Stimulated activated CD4-positive, alpha-beta T cell treated with anti-CD3 and anti-CD28 coated beads, Interleukin-1b, Interleukin-23, amount 100 ng/mL, for 4 hours (primary cell): ENCODE measurements at places on chromosomes 12 and 14.

DNA sequence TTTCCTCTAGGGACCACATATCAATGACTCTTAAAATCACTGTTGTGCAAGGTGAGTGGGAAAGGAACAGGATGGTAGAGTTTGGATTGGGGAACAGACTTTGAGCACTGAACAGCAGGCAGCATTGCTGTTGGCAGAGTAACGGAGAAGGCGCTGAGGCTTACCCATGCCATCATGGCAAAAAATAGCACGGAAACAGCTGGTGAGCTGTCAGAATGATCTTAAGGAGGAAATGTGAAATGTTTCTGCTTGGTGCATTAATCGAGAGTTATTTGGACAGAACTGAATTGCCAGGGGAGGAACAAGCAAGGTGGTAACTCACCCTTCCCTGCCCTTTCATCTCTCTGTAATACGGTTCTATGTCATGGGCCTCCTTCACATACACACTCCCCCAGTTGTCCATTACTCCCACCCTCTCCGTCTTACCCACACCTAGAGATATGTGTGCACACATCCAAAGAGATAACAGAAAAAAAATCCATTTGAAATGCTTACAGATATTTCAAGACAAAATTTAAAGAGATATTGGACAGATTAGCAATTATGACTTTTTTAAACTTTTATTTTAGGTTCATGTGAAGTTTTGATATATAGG is 572.5 kb downstream of the DIO2 start:
- DNase-seq, result no peak

- DNase-seq, result no peak
Measured at GRCh38 chr14:30796707-30797106, 77.7 kb upstream of the COCH start.

DNA sequence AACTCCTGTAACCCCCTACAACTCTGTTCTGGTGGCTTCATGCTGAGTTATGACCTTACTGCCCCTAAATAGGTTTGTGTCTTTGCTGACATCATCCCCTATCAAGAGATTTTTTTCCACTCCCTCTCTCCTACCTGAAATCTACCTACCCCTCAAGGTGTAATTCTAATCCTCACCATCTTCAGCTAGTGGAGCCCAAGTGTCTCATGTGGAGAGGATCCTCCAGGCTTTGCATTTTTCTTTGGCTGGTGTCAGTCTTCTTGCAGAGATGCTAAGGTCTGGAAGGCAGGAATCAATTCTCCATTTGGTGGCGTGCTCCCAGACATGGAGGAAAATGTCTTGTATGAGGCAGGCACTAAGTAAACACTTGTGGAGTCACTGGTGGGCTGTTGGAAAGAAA is 74.8 kb upstream of the PRMT8 start:
- DNase-seq, result no peak

GRCh38 chr14:31268216-31268615 is 60.6 kb upstream of the HECTD1 start:
- DNase-seq, result no peak

GRCh38 chr14:100488057-100488456 is 99.2 kb downstream of the BEGAIN start:
- no peak for DNase-seq

DNA sequence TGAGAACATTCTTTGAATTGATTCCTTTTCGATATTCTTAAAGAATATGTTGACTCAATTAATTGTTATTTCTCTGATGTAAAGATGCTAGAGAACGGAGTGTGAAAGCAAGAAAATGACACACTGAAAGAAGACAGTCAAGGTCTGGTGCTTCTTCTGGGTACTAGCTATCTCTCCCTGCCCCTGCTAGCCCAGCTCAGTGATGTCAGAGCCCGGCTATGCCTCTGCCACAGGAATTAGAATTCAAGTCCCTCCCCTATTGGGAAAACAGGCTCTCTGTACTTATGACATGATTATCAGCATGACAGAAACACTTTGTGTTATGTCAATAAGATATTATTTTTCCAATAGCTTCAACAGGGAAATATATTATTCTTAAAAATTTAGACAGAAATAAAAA is 252.4 kb downstream of the KCNC2 start:
- DNase-seq, result no peak

DNA sequence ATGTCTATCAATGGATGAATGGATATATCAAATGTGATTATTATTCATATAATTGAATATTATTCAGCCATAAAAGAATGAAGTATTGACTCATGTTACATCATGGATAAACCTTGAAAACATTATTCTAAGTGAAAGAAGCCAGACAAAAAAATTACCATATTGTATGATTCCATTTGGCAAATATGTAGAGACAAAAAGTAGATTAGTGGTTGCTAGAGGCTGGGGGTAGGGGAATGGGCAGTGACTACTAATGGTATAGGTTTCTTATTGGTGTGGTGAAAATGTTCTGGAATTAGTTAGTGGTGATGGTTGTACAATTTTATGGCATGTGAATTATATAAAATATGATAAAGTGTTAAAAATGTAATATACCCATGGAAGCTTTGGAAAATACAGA is 31.8 kb upstream of the GNS start:
- DNase-seq, result no peak

GRCh38 chr14:104582662-104583061 is 3.1 kb downstream of the C14orf180 start:
- DNase-seq, result no peak

GRCh38 chr12:53051058-53051880 is 1.4 kb downstream of the TNS2 start:
- DNase-seq, result no peak

DNA sequence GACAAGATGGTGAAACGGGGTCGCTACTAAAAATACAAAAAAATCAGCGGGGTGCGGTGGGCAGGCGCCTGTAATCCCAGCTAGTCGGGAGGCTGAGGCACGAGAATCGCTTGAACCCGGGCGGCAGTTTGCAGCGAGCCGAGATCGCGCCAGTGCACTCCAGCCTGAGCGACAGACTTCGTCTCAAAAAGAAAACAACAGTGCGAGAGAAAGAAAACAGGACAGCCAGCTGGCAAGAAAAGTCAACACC is 633 bp upstream of the RNU4-2 start:
- DNase-seq, result no peak

- no peak for DNase-seq
Measured at GRCh38 chr12:93892423-93893268, 215.5 kb downstream of the CRADD start.

DNA sequence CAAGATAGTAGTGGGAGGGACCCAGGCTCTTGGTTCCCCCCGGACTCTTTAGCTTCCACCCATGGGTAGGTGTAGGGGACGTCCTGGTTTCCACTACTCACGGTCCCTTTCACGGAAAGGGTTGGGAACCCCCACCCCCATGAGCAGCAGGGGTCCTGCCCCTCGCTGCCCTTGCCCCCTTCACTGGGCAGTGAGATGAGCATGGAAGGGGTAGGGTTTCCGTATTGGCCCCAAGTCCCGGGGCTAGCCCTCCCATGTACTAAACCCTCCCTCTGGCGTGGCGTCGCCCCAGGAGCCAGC is 12.7 kb downstream of the AGAP2 start:
- DNase-seq, result no peak

- no peak for DNase-seq
Measured at GRCh38 chr12:67327466-67327865, 58.3 kb downstream of the CAND1 start.

DNA sequence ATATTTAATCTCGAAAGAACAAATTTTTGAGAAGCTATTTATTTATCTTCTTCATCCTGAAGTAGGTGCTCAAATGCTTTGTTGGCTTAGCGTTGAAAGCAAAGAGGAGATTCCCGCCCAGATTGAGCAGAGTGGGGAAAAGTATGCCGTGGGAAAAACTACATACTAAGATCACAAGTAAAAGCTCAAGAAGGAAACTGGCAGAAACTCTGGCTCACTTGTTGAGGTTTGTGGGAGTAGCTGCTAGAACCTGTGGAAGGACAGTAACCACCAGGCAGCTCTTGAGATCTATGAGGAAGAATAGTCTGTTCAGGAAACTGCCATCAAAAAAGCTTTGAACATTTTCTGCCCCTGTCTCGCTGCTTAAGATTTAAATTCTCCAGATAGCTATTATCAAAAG is 3.9 kb downstream of the MYRFL start:
- no peak for DNase-seq

DNA sequence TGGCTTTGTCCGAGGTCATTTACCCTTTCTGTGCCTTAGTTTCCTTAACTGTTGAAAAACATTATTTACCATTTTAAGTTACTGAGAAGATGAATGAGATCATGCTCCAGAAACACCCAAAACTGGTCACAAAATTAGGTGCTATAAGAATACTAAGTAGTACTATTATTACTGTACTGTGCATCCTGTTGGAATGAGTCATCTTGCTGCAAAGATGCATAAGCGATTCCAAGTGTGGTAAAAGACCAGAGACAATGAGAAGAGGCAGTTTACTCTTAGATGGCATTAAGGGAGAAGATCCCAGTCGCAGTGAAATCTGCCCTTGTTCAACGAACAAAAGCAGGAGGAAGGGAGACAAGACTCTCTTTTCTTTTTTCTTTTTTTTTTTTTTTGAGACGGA is 4.2 kb upstream of the PLEKHA5 start:
- DNase-seq, result no peak

DNA sequence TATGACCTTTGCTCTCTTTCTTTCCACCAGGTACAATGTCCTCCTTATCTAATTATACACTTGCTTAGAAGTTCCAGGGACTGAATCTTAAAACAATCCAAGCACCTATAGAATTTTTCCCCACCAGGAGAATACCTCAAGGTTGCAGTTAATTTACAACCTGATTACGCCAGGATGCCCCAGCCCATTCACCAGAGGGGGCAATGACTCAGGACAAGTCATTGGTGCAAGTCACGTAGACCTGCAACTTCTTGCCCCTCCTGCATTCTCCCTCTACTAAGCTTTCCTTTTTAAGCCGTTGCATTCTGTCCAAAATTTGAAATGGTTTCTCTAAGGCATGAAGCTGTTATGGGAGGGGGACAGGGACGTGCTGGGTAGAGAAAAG is 111.1 kb upstream of the SCAF11 start:
- no peak for DNase-seq

- no peak for DNase-seq
Measured at GRCh38 chr14:93073910-93074769, 41.6 kb downstream of the ITPK1 start.

DNA sequence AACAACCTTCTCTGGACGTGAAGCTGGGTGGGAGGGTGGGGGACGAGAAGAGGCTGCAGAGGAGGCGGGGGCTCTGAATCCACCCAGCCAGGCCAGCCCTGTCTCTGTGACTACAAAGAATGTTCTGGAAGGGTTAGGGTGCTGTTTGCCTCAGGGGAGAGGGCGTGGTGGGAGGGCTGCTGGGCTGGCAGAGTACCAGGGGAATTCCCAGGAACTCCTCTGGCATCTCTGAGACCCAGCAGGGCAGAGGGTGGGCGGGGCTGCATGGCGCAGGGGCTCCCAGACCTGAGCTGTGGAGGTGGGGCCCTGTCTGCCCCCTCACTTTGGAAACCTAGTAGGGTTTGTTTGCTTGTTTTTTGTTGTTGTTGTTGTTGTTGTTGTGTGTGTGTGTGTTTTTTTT is 45.5 kb upstream of the FZD10 start:
- no peak for DNase-seq

- no peak for DNase-seq
Measured at GRCh38 chr12:14403711-14404196, 38.3 kb downstream of the ATF7IP start.

GRCh38 chr12:115639648-115640012 is 637.9 kb downstream of the MED13L start:
- DNase-seq, result no peak

DNA sequence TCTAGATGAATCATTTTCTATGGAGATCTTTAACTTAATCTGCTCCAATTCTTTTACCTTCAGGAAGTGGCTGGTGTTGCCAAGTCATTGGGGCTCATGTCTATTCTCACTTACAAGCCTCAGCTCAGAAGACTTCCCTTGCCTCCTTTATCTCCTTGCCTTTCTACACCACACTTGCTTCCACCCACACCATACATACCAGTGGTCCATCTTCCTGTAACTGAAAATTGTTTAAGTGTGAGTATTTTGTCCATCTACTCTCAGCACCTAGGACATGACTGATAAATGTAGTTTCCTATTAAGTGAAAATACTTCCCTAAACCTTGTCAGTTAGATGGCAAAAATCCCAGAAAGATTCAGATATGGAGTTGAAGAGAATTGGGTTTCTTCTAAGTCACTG is 199.7 kb upstream of the CPNE8 start:
- no peak for DNase-seq
